Activated T-helper 1 cell treated with anti-CD3 and anti-CD28 coated beads, Interleukin-12 subunit alpha, Interleukin-12 subunit beta, Interleukin-2, Interleukin-4 antibody, amounts not matched to agents 30 ng/mL and 10 ng/mL and 1 ng/mL, durations not matched to agents 14 hours and 24 hours and 36 hours (primary cell): ENCODE measurements at places on chromosomes 16 and 17. TPM values are rescaled to one million over a fixed set of nuclear protein-coding genes. Genes with fewer than 3 reads are reported as not detected.

Gene KRTAP4-4
- total RNA-seq, result not detected in 2 replicates

Gene TIMP2
- total RNA-seq, result 1.0 and 1.1 TPM in 2 replicates

Gene ORMDL3
- total RNA-seq, result 70.8 and 77.4 TPM in 2 replicates

DNA sequence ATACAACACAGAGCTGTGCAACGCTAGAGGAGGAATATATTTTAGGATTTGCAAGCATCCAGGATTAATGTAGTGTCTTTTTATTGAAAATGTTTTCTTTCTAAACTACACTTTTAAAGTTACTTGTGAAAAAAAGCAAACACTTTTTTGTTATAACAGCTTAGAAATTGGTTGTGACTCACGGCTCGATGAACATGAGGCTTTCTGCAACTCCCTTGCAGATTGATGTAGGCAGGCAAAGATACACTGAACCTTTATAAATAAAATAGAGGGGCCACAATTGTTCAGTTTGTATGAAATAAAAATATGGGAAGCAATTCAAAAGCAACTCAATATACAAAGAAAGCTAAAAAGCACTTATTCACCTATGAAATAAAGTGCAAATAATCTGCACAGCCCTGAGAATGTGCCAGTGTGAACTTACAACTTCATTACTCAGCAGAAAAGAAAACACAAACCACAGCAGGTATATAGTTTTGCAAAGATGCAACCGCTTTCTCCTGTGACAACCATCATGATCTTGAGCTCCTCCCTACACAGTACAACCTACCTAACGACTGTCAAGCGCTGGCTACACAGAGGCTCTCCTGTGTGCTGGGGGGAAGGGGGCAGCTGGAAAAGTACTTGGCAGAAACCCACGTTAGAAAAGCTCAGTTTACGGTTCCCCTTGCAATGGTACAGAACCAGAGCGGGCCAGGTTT, 948 bp downstream of the LUC7L start:
- H3K27ac ChIP-seq, result peak overlapping the region; percentile 91
- H3K4me3 ChIP-seq, result peak overlapping the region; percentile 94
- peaks cover 28% of the 10 kb centered on the region for H3K36me3 ChIP-seq
- peaks cover 31% of the 10 kb centered on the region for H3K4me1 ChIP-seq
- no peaks in the 10 kb centered on the region for H3K27me3 ChIP-seq
- peak; percentile 6 for DNase-seq

GRCh38 chr16:740459-740763, 386 bp downstream of the CIAO3 start:
- peak overlapping the region; percentile 23 for H3K27ac ChIP-seq
- H3K36me3 ChIP-seq, result peaks cover 13% of the 10 kb centered on the region
- H3K4me1 ChIP-seq, result peaks cover 14% of the 10 kb centered on the region
- H3K27me3 ChIP-seq, result no peaks in the 10 kb centered on the region
- DNase-seq, result no peak

- no peak for DNase-seq
- no peaks in the 10 kb centered on the region for H3K4me1 ChIP-seq
- H3K27me3 ChIP-seq, result peaks cover 1% of the 10 kb centered on the region
- no peaks in the 10 kb centered on the region for H3K36me3 ChIP-seq
- no peak overlapping the region for H3K27ac ChIP-seq
- H3K4me3 ChIP-seq, result no peak overlapping the region
Observed at GRCh38 chr17:15076991-15077663, 188.0 kb downstream of the PMP22 start.

GRCh38 chr16:27739606-27740357, 189.8 kb downstream of the KATNIP start:
- H3K36me3 ChIP-seq, result no peaks in the 10 kb centered on the region
- no peaks in the 10 kb centered on the region for H3K4me1 ChIP-seq
- no peak for DNase-seq
- no peak overlapping the region for H3K27ac ChIP-seq

GRCh38 chr16:66020642-66021041, 345.8 kb upstream of the CDH5 start:
- no peak overlapping the region for H3K27ac ChIP-seq
- no peaks in the 10 kb centered on the region for H3K36me3 ChIP-seq
- DNase-seq, result no peak
- no peaks in the 10 kb centered on the region for H3K4me1 ChIP-seq
- no peaks in the 10 kb centered on the region for H3K27me3 ChIP-seq

DNA sequence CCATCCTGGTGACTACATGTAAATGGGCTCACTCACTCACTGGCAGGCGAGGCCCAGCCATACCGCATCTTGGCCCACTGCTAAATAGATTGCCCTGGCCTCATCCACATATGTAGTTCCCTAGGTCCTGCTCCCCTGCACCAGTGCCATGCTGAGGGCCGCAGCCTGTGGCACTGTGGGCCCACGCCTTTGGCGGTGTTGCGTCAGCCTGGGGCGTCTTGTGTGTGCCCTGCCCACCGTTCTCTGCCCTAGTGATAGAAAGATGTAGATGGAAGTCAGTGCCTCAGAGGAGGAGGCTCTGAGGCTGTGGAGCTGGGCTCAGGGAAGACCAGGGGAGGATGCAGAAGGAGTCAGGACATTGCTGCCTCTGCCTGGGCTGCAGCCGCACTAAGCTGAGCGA, 18.9 kb downstream of the C17orf75 start:
- DNase-seq, result no peak
- no peaks in the 10 kb centered on the region for H3K36me3 ChIP-seq

GRCh38 chr16:88591577-88592021, 21.4 kb downstream of the ZC3H18 start:
- peak overlapping the region; percentile 60 for H3K27ac ChIP-seq
- H3K4me3 ChIP-seq, result no peak overlapping the region
- no peaks in the 10 kb centered on the region for H3K27me3 ChIP-seq
- H3K4me1 ChIP-seq, result peaks cover 26% of the 10 kb centered on the region

DNA sequence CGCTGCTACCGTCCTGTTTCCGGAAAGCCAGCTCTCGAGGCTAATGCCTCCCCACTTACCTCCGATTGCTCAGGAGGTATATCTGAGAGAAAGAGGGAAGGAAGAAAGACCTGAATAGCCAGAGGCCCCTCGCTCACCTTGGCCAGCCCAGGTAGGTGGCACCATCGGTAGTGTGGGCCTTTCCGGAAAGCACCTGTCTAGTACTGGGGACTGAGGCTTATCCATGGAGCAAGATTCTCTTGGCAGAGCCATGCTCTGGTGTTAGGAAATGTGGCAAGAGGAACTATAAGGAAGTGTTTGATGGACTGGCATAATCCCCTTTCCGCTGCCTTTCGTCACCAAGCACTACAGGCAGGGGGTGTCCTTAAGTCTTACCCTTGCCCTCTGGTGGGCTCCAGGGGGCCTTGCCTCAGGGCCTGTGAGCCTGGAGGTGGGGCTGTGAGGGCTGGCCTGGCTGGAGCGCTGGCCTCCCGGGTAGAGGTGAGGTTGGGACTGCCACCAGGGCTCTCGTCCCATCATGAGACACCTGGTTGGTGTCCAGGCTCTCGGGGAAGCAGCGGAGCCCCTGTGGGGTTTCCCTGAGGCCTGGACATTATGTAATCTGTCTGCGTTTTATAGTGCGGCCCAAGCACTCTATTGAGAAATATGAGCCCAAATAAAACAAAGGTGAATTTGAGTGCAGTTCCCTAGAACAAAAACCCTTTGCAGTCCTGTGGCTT, 2.9 kb downstream of the CMIP start:
- no peak overlapping the region for H3K27ac ChIP-seq
- H3K27me3 ChIP-seq, result peaks cover 14% of the 10 kb centered on the region
- peak overlapping the region; percentile 87 for H3K4me3 ChIP-seq
- no peak for DNase-seq
- H3K4me1 ChIP-seq, result peaks cover 70% of the 10 kb centered on the region
- H3K36me3 ChIP-seq, result peaks cover 20% of the 10 kb centered on the region

DNA sequence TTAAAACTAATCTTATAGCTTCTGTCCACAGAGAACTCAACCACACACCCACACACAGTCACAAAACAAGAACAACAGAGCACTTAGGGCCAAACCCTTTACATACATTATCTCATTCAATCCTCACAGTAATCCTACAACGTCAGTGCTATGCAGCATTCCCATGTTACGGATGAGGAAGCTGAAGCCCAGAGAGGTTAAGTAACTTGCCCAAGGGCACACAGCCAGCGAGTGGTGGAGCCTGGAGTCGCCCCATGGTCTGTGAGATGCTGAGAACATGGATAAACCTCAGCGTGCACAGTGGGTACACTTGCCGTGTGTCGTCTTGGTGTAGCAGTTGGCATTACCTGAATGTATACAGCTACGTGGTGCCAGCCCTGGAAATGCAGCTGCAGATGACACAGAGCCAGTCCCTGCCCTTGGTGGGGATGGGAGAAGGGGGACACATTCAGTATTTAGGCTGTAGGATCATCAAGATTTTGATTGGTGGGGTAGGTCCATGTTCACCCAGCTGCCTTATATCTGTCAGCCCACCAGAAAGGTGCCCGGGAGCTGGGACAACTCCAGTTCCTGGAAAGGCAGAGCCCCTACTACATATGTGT, 177.0 kb downstream of the IRF8 start:
- no peaks in the 10 kb centered on the region for H3K4me1 ChIP-seq
- H3K36me3 ChIP-seq, result no peaks in the 10 kb centered on the region
- H3K27ac ChIP-seq, result no peak overlapping the region
- DNase-seq, result no peak
- peaks cover 5% of the 10 kb centered on the region for H3K27me3 ChIP-seq

- peak overlapping the region; percentile 86 for H3K4me3 ChIP-seq
- no peak for DNase-seq
- H3K27me3 ChIP-seq, result no peaks in the 10 kb centered on the region
Observed at GRCh38 chr17:8290043-8290442, 1.6 kb downstream of the RANGRF start.

- H3K27me3 ChIP-seq, result no peaks in the 10 kb centered on the region
- H3K36me3 ChIP-seq, result peaks cover 8% of the 10 kb centered on the region
- no peak overlapping the region for H3K27ac ChIP-seq
- no peak for DNase-seq
Observed at GRCh38 chr16:87447323-87447722, 45.5 kb downstream of the ZCCHC14 start.

GRCh38 chr17:8151641-8152111, 528 bp downstream of the PER1 start:
- H3K36me3 ChIP-seq, result peaks cover 5% of the 10 kb centered on the region
- H3K27ac ChIP-seq, result peak overlapping the region; percentile 98
- DNase-seq, result no peak

DNA sequence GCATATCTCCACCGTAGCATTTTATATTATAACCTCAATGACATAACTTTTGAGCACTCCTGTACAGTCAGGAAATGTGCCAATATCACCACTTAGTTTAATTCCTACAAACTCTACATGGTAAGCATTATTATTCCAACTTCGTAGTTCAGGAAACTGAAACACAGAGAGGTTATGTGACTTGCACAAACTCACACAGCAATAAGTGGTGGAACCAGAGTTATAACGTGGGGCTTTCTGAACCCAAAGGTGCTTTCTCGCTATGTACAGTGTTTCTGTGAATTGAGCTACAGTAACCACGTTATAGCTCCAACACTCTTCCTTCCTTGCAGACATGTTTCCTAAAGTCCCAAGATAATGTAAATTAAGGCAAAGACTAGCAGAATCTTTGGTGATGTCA, 330.2 kb downstream of the GRIN2A start:
- no peaks in the 10 kb centered on the region for H3K27me3 ChIP-seq
- DNase-seq, result no peak
- H3K36me3 ChIP-seq, result no peaks in the 10 kb centered on the region
- no peak overlapping the region for H3K4me3 ChIP-seq
- no peaks in the 10 kb centered on the region for H3K4me1 ChIP-seq
- no peak overlapping the region for H3K27ac ChIP-seq

DNA sequence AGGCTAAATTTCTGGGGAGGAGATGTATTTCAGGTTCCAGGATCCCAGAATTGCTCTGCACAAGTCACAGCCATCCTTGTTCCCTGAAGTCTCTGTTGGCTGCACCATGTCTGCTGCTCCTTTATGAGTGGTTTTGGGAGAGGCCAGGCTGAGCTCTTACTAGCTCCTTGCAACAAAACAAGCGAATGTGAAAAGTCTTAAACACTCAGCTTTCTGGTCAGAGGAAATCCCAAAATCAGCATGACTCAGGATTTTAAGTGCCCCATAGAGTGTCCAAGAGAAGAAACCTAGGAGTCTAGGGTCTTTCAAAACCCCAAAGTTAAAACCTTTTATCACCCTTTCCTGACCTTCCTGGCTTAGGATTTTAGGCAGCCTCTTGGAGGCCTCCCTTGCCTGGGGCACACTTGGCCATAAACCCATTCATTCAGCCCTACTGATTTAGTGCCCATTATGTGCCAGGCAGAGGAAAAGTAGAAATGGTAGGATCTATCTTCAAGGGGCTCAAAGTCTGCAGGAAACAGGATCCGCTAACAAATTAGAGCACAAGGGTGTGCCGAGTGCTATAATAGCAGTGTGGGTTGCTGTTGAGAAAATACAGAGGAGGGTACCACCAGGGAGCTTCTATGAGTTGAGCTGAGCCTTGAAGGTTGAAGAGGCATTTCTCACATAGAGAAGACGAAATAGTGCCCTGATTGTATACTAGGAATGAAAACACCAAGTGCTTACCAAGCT, 36.9 kb downstream of the SOST start:
- H3K36me3 ChIP-seq, result no peaks in the 10 kb centered on the region
- H3K27ac ChIP-seq, result no peak overlapping the region
- no peak for DNase-seq
- H3K27me3 ChIP-seq, result peaks cover 10% of the 10 kb centered on the region
- peak overlapping the region; percentile 84 for H3K4me3 ChIP-seq

DNA sequence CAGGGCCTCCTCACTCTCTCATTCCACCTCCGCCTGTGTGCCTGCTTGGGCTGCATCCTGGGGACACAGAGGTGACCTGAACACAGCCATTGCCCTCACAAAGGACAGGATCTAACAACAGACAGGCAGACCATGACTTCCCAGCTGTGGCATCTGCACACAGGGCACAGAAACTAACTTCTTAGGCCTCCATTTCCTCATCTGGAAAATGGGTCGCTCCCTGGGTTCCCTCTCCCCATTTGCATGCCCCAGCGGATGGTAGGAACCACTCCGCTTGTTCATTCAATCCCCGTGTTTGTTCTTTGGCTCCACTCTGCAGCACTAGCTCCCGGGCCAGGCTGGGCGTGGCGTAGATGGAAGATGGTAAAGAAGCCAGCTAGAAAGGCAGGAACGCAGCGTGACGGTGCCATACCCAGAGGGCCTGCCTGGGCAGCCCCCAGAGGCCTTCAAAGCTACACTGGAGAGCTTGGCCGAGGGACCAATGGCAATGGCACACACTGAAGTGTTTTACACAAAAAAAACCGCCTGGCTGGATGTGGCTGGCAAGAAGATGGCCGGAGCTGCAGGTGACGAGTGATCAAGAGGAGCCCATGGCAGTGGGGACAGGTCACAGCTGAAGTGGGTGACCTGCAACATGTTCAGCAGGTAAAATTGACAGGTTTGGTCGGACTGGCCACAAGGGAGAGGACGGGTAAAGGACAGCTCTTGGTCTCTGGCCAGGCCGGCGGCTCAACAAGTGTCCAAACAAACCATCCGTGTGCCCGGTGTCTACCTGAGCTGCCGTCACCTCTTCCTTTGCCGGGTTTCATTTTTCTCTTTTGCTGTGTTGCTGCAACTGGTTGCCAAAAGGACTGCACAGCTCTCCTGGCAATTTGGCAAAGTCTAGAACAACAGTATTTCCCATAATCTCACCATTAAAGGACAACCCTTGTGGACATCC, 66.9 kb downstream of the SOCS1 start:
- no peak overlapping the region for H3K4me3 ChIP-seq
- peak overlapping the region; percentile 6 for H3K27ac ChIP-seq
- H3K36me3 ChIP-seq, result peaks cover 5% of the 10 kb centered on the region
- DNase-seq, result no peak
- no peaks in the 10 kb centered on the region for H3K27me3 ChIP-seq

GRCh38 chr16:10558746-10559641, 21.4 kb downstream of the EMP2 start:
- no peak overlapping the region for H3K27ac ChIP-seq
- no peak overlapping the region for H3K4me3 ChIP-seq
- DNase-seq, result no peak
- peaks cover 7% of the 10 kb centered on the region for H3K27me3 ChIP-seq

- H3K4me1 ChIP-seq, result no peaks in the 10 kb centered on the region
- no peak overlapping the region for H3K27ac ChIP-seq
- H3K27me3 ChIP-seq, result peaks cover 51% of the 10 kb centered on the region
- no peaks in the 10 kb centered on the region for H3K36me3 ChIP-seq
Observed at GRCh38 chr16:73033271-73033998, 14.5 kb downstream of the ZFHX3 start.
